A549 treated with CORT108297 at 1 μM for 4 hours (cell line): ENCODE measurements at places on chromosomes 13 and 19. TPM values are rescaled to one million over a fixed set of nuclear protein-coding genes. Genes with fewer than 3 reads are reported as not detected.

KLK2 gene
- total RNA-seq: 0.08 to 0.17 TPM (median 0.15 TPM) in 3 of 5 replicates, not detected in the others

ZNF285 gene
- 2.0 to 2.6 TPM (median 2.1 TPM) in 5 replicates for total RNA-seq

KLK12 gene
- not detected in 5 replicates for total RNA-seq

PLPP2 gene
- 78.6 to 117 TPM (median 112 TPM) in 5 replicates for total RNA-seq

ATP4B gene
- total RNA-seq: not detected in 5 replicates

ONECUT3 gene
- not detected in 5 replicates for total RNA-seq

SIGLEC8 gene
- total RNA-seq: not detected in 5 replicates

C19orf67 gene
- not detected in 5 replicates for total RNA-seq
